ENCODE measurements at places on chromosomes 7 and 10. TPM values are rescaled to one million over a fixed set of nuclear protein-coding genes. Genes with fewer than 3 reads are reported as not detected.

The PLEKHS1 gene
- not detected for total RNA-seq

The TFEC gene
- 7.3 TPM for total RNA-seq

The TYW1B gene
- total RNA-seq, result 1.9 TPM

The CACNA2D1 gene
- total RNA-seq, result 20.5 TPM

The ASZ1 gene
- total RNA-seq, result not detected

The MEST gene
- total RNA-seq, result 64.0 TPM

The ARL4A gene
- 60.2 TPM for total RNA-seq

The ASIC3 gene
- 1.6 TPM for total RNA-seq

The CPN1 gene
- not detected for total RNA-seq

The GLRX3 gene
- 48.3 TPM for total RNA-seq

The COPG2 gene
- total RNA-seq, result 29.8 TPM

The UMAD1 gene
- total RNA-seq, result 13.2 TPM

The NEUROG3 gene
- 1.1 TPM for total RNA-seq

The MYPN gene
- total RNA-seq, result not detected

The POLR3A gene
- 10.9 TPM for total RNA-seq

The ATOH7 gene
- not detected for total RNA-seq

The FXYD4 gene
- total RNA-seq, result not detected

The GRID2IP gene
- total RNA-seq, result not detected

The USP54 gene
- total RNA-seq, result 25.0 TPM

The CRYGN gene
- total RNA-seq, result 1.0 TPM

The CYP3A7 gene
- 0.56 TPM for total RNA-seq

The HHEX gene
- total RNA-seq, result 20.0 TPM

The C10orf67 gene
- not detected for total RNA-seq

The GBX1 gene
- total RNA-seq, result not detected

The CPA2 gene
- total RNA-seq, result not detected

The LCOR gene
- 23.5 TPM for total RNA-seq

The CYP26C1 gene
- 0.16 TPM for total RNA-seq

The PHKG1 gene
- 0.63 TPM for total RNA-seq

The NPFFR1 gene
- total RNA-seq, result 0.60 TPM

The C10orf53 gene
- total RNA-seq, result not detected

The CADPS2 gene
- total RNA-seq, result 41.9 TPM

The SPAM1 gene
- not detected for total RNA-seq

The NFE2L3 gene
- 12.1 TPM for total RNA-seq

The MCU gene
- 19.2 TPM for total RNA-seq

The COBL gene
- total RNA-seq, result 26.9 TPM

Data from omental fat pad (tissue), 4 donors.